CD8-positive, alpha-beta T cell (primary cell): ENCODE measurements at places on chromosomes 7 and 10.

GRCh38 chr10:8054494-8055407 is at the start of gene GATA3:
TSS of gene GATA3 (plus strand) at chr10:8054688. CDS start at chr10:8055656, 968 bp downstream.
- peak; percentile 91 for DNase-seq

DNA sequence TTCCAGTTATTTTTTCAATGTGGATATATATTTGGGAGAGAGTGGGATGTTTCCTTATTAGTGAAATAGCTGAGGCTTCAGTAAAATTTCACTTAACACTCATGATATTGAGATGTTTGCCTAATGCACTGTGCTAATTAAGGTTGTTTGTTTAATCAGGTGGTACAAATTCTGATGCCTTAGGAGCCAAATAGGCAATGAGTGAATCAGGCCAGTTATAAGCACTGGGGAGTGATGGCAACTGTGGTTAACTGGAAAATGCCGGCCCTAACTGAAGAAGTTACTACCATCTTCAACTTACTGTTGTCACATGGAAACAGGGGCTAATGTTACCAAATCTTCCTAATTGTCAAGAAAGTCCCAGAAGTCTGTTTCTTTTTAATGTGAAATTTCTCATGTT is 32.0 kb downstream of the VCL start:
- no peak for DNase-seq

GRCh38 chr7:2730846-2731770 is 43.1 kb downstream of the AMZ1 start:
- no peak for DNase-seq

- no peak for DNase-seq
Measured at GRCh38 chr7:27875061-27875460, 135.1 kb downstream of the TAX1BP1 start.

DNA sequence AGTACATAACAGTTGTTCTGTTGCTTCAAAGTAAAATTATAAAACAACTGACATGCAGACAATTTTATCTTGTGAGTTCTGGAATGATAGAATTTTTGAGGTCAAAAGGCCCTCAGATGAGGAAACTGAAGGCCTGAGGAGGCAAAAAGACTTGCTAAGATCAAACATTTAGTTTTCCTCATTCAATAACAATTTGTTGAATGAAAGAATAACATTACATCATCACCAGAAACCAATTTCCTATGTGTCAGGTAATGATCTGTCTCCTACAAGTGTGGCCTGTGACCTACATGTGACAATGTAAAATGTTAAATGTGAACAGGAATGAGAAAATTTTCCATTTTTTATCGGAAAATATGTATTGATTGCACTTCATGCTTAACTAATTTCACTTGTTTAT is 16.6 kb upstream of the ASB4 start:
- no peak for DNase-seq

DNA sequence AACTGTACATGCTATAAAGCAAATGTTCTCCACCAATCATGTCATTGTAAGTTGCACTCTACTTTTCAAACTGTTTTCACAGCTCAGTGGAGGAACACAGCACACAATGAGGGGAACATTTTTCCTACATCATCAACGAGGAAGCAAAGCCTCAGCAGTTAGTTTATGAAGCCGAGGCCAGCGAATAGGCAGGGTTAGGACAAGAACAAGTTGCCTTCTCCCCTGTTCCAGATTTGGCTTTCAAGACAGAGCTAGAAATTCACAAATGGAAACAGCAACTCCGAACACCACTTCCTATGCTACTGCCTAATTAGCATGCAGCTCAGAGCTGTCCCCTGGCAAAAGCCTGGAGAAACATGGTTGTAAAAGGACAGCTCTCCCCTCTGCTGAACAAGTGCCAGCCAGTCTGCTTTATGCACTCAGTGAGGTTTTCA is 19.8 kb downstream of the ITGB8 start:
- DNase-seq = no peak

- no peak for DNase-seq
Measured at GRCh38 chr7:101121991-101122932, 4.6 kb upstream of the SERPINE1 start.

GRCh38 chr10:7239312-7239985 is 171.4 kb downstream of the SFMBT2 start:
- no peak for DNase-seq

DNA sequence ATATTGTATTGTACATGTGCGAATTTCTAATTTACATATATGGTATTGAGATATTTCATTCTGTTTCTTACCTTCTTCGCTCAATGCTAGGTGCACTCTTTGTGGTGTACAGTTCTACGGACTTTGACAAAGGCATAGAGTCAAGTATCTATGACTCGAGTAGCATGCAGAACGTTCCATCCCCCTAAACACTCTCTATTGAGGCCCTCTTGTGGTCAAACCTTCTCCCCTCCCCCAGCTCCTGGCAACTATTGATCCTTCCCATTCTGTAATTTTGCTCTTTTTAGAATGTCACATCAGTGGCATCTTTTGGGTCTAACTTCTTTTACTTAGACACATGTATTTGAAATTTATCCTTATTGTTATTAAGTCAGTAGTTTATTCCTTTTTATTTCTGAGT is 30.7 kb upstream of the GDF10 start:
- no peak for DNase-seq

DNA sequence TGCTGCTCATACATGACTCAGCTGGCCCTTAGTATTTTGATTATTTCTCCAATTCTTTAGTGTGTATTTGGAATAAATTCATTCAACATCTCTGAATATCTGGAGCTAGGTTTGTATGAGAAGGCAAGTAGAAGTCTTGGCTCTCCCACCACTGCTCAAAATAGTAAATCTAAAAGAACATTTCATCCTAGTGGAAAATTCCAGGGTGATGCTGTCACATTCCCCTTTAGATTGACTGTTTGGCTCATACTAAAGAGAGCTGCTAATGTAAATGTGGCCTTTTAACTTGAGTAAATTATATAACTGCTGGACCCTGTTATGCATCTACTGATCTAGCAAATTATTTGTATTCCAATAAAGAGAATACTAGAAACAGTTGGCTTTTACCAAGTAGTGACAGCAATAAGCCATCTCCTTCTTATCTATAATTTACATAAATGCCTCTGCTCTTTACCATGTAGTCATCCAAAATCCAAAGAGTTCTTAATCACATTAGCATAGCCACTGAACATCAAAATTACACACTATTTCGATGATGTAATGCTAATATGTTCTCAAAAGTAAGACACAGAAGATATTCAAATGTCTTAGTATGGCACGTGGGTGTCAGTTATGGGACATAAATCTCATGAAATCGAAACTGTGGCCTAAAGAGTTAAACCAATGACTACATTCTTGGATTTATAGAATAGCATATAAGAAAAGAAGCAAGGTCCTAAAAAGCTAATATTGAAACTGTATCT is 86.9 kb upstream of the KCND2 start:
- DNase-seq = no peak

DNA sequence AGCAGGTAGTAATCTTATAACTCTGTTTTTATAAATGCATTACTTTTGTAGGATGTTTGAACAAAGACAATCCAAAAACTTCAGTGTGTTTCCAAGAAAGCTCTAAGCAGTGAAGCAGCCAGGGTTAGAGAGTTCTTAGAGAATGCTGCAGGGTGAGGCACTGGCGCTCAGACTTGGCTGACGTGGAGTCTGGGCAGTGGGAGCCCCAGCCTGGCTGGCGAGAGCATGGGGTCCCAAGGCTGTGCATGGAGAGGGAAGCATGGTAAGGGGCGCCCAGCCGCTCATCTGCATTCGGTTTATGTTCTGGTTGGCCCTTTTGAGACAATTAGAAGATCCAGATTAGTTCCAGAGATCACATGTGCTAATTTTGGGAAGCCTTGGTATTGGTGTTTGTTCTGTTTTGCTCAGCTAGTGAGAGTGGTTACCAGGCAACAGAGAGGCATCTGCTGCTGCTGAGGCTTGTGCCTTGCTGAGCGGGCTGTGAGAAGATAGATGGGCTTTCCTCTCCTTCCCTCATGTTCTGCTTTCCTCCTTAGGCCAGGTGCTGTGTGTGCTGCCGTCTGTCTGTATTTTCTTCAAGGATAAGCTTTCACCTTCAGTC is 10.3 kb downstream of the SUN1 start:
- no peak for DNase-seq

GRCh38 chr7:111384065-111384891 is 178.0 kb downstream of the IMMP2L start:
- DNase-seq = no peak

- no peak for DNase-seq
Measured at GRCh38 chr10:71857934-71858890, 7.2 kb upstream of the PSAP start.

DNA sequence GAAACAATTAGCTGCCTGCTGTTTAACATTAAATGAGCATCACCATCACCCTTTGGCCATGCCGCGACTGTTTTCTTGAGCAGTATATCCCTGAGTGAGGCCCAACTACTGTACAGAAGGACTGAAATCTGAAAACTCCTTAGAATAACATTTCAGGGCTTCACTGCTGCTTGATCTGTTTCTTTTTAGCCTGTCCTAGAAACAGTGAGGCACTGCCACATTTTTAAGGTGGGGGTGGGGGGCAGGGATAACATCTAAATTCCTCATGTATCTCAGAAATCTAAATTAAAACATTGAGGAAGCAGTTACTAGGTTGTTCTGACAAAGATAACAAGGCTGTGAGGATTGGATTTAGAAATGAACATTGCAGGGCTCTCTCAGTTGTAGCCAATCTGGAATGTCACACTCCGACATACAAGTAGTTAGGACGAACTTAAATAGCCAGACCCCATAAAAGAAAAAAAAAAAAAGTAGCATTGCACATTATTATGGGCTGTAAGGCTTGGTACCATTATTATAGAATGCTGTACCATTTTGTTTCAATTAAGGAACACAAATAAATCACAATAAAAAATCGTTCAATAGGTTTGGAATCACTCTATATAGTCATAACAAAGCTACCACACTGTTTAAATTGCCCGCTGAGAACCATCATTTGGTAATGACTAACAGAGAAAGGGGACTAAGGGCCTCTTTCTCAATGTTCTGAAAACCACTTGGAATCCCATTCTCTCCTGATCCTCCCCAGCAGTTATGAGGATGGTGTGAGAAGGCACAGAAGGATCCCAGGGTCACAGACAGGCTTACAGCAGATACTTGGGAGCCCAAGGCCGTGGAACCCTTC is 256.1 kb downstream of the INHBA start:
- no peak for DNase-seq

DNA sequence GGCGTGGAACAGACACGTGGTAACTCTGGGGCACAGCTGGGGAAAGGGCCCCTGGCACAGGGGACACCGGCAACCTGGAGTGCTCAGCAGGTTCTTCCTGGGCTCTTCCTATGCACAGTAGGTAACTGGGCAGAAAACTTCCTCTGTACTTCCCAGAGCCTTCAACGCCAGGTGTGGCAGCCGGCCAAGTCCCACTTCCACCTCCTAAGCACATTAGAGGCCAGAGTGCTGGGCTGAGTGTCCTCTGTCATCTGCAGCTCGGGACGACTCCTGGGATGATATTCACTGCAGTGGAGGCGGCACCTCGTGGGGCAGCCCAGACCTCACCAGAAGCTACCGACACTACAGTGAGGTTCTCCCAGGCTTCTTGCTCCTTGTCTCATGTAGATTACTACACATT is 114.5 kb downstream of the LARP4B start:
- DNase-seq = no peak

- DNase-seq = no peak
Measured at GRCh38 chr10:129628823-129629222, 161.8 kb downstream of the MGMT start.

GRCh38 chr10:70232155-70232858 is 922 bp downstream of the PPA1 start:
- no peak for DNase-seq
